Fibroblast of skin of abdomen (primary cell): ENCODE measurements at places on chromosomes 4 and X.

DNA sequence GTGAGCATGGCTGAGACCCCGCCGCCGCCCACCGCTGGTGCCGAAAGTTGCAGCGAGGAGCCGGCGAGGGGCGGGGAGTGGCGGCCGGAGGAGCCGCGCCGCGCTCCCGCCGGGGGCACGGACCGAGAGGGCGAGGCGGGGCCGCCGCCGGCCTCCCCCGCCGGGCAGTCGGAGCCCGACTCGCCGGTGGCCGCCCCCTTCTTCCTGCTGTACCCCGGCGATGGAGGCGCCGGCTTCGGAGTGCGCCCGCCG is 16.5 kb downstream of the UTP3 start:
- DNase-seq: no peak

DNA sequence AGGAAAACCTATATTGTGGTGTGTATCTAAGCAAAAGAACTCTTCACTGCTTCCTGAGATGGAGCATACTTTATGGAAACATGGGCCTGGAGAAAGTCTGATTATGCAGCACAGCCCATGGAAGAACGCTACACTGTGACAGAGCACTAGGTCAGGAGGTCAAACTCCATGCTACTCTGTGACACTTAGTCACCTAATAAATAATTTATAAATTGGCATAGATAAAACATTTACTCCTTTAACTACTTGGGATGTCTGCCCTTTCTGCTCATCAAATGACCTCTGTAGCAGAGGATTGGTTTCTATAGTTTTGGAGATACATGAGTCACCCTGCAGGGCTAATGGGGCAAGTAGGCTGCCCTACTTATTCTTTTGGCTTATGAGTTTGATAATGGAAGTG is 134.7 kb upstream of the BANK1 start:
- DNase-seq: no peak

- peak; percentile 55 for DNase-seq
Measured at GRCh38 chr4:105859233-105859632, 36.0 kb upstream of the NPNT start.

GRCh38 chrX:135931644-135932487 is 38.4 kb downstream of the SAGE1 start:
- peak; percentile 6 for DNase-seq

DNA sequence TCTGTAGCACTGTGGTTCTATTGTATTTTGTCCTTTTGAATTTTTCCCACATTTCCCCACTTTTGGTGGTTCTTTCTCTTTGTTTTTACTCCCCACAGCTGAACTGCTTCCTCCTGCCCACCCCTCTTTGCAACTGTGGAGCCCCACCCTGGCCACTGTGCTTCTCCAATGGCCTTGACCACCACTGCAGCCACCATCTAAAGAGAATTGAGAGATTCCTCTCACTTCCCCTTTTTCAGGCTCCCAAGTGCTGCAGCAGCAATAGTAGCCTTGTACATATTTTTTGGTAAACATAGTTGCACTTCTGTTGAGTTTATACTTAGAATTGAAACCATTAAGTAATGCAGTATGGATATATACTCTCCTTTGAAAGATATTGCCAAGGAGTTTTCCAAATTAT is 51.3 kb upstream of the FRMPD3 start:
- DNase-seq: no peak

GRCh38 chr4:138420471-138420870 is 178.3 kb upstream of the SLC7A11 start:
- DNase-seq: no peak

GRCh38 chr4:150116506-150116905 is 38.3 kb downstream of the DCLK2 start:
- no peak for DNase-seq

- no peak for DNase-seq
Measured at GRCh38 chrX:19924285-19924684, 36.9 kb upstream of the SH3KBP1 start.

GRCh38 chrX:124395145-124395880 is 49.0 kb downstream of the SH2D1A start:
- DNase-seq: no peak

- no peak for DNase-seq
Measured at GRCh38 chr4:7518871-7519637, 84.3 kb upstream of the PSAPL1 start.

- no peak for DNase-seq
Measured at GRCh38 chr4:129676934-129677333, 581.0 kb downstream of the C4orf33 start.

DNA sequence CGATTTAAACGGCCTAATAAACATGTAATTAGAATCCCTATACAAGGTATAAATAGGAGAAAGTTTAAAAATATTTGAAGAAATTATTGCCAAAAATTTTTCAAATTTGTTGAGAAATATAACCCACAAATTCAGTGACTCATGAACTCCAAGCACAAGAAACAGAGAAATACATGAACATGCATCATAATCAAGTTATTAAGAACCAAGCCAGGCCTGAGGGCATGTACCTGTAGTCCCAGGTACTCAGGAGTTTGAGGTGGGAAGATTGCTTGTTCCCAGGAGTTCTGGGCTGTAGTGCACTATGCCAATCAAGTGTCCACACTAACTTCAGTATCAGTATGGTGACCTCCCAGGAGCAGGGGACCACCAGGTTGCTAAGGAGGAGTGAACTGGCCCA is 341.9 kb downstream of the CAMK2D start:
- DNase-seq: no peak
